Natural killer cell (primary cell): ENCODE measurements at places on chromosomes 16 and 17. TPM values are rescaled to one million over a fixed set of nuclear protein-coding genes. Genes with fewer than 3 reads are reported as not detected.

The C17orf78 gene
- not detected for total RNA-seq

The CYB561 gene
- 19.3 TPM for total RNA-seq

The B3GNT9 gene
- 1.0 TPM for total RNA-seq

The TBC1D3B gene
- total RNA-seq, result 10.7 TPM

The ST6GALNAC1 gene
- total RNA-seq, result not detected

The ITGA2B gene
- total RNA-seq, result 32.9 TPM

The HAP1 gene
- total RNA-seq, result not detected

The ALDOC gene
- total RNA-seq, result 23.0 TPM

The CCDC200 gene
- total RNA-seq, result not detected

The PRR35 gene
- total RNA-seq, result not detected

The KRT10 gene
- total RNA-seq, result 23.6 TPM

The ANKS3 gene
- 20.5 TPM for total RNA-seq

The GOSR2 gene
- total RNA-seq, result 59.1 TPM

The C16orf86 gene
- 3.5 TPM for total RNA-seq

The GPR142 gene
- not detected for total RNA-seq

The PRR29 gene
- total RNA-seq, result 1.6 TPM

The CLEC10A gene
- 2.2 TPM for total RNA-seq

The CFAP97D1 gene
- not detected for total RNA-seq

The CSH1 gene
- total RNA-seq, result not detected

The HSD17B2 gene
- not detected for total RNA-seq

The SEPTIN12 gene
- 0.59 TPM for total RNA-seq

The PPL gene
- not detected for total RNA-seq

The RND2 gene
- 0.12 TPM for total RNA-seq

The LPCAT2 gene
- total RNA-seq, result 3.1 TPM

The SPNS3 gene
- 1.9 TPM for total RNA-seq

The HBA1 gene
- total RNA-seq, result not detected

The ITGAE gene
- 13.8 TPM for total RNA-seq

The SNX20 gene
- total RNA-seq, result 51.7 TPM
